ACHN (cell line): ENCODE measurements at places on chromosomes 5 and 9.

- DNase-seq: peak; percentile 35
These were observed 17.6 kb upstream of the TARS1 start for GRCh38 chr5:33423018-33423630.

DNA sequence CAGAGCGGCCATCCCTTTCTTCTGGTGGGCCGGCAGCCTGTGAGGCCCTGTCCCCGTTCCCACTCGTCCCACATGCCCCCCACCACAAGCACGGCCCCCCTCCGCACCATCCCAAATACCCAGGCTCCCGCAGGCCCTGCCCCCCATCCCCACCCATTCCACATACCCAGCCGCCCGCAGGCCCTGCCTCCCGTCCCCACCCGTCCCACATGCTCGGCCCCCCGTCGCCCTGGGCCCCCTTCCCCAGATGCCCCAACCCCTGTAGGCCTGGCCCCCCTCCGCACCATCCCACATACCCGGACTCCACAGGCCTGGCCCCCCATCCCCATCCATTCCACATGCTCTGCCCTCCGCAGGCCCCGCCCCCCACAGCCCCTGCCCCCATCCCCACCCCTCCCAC lies 11.5 kb downstream of the SLC6A19 start:
- no peak for DNase-seq

- DNase-seq: no peak
These were observed 60.1 kb downstream of the RGS3 start for GRCh38 chr9:113523421-113524141.

- DNase-seq: no peak
These were observed 46.1 kb downstream of the ASTN2 start for GRCh38 chr9:117368684-117369230.

DNA sequence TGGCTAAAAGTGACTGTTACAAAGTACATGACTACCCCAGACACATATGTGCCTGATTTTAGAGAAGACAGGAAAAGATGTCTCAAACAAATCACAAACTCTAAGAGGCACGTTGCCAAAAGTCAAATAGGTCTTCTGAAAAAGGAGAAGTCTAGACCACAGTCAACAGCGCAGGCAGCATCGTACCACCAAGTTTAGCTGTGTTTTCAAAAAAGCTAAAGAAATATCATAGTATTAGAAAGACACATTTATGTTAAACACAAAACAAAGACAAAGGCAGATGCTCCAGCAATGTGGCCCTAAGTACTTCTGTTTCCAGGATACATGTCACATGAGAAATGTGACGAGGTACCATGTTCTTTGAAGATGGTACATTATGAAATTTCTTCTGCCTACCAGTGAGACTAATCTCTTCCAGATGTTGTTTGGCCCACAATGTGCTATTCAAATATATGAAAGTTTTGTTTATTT lies 43.5 kb downstream of the LPAR1 start:
- DNase-seq: no peak

GRCh38 chr5:99955006-99955405 lies 580.2 kb upstream of the FAM174A start:
- no peak for DNase-seq

DNA sequence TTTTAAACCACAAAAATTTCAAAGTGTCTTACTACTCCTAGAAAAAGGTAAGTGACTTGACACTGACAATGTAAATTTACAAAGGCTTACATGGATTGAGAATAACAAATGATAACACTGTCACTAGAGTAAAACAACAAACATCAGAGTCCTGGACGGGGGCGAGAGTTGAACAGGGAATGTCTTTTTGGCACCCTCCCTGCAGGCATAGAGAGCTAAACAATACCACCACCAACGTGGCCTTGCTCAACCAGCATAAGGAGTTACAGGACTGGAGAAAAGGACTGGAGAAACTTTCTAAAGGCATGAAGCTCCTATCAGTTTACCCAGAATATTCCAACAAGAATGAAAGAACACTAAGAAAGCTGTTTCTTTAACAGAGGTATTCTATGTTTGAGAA lies 55.3 kb downstream of the PTBP3 start:
- DNase-seq: no peak

- no peak for DNase-seq
These were observed 4.1 kb downstream of the LMX1B start for GRCh38 chr9:126617823-126618165.

DNA sequence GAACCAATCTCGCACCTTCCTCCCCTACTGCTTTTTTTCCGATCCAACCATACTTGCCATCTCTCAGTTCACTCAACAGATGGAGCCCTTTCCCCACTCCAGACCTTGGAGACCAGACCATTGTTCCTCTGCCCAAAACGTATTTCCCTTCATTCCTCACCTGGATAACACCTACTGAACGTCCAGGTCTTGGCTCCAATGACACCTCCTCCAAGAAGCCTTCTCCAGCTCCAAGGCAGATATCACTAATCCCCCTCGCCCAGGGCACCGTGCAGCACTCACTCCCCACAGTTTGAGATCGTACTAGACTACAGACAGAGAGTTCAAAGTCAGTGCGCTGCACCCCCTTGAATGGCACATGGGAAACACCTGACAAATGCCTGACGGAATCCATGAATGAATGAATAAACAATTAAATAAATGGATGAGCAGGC lies 47.1 kb upstream of the AKNA start:
- peak; percentile 39 for DNase-seq

DNA sequence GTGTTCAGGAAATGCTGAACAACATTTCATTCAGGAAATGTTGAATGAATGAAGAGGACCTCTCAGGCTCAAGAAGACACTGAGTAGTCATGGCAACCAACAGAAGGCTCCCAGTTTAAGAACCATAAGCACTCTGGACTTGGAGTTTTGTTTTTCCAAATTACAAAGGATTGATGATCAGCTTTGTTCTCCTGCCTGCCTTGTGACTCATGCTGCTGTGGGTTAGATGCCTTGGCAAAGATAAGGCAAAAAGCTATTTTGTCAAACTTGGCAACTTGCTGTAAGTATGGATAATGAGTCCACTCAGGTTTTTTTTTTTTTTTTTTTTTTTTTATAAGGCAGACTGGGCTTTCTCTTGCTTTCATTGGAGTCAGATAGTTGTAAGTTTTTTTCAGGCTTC lies 365.0 kb downstream of the TMEM232 start:
- no peak for DNase-seq
